Erythroblast (primary cell): ENCODE measurements at places on chromosomes 16 and 17.
A peak's percentile ranks its signal among the peaks of the same experiment; 100 is the strongest.

DNA sequence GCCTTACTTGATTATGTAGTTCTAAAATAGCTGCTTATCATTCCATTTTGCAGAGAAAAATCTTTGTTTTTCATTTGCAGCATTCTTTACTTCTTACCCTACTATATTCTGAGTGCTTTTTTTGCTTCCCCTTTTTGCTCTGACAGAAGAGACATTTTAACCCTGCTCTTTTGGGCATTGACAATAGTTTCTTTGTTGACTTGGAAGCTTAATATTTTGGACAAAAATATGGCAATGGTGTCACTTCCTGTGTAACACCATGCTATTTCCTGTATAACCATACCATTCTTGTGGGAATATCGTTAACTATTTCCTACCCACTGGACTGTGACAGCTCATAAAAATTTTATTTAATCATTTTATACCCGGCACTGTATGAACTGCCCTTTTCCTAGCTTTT is 747.1 kb downstream of the CDH8 start:
- no peak for DNase-seq

GRCh38 chr17:72004611-72005331 is 116.0 kb upstream of the SOX9 start:
- no peak for DNase-seq

GRCh38 chr16:7021653-7022275 is 310.9 kb upstream of the RBFOX1 start:
- DNase-seq: no peak

- no peak for DNase-seq
Observed at GRCh38 chr16:50329446-50330189, 39.2 kb downstream of the BRD7 start.

DNA sequence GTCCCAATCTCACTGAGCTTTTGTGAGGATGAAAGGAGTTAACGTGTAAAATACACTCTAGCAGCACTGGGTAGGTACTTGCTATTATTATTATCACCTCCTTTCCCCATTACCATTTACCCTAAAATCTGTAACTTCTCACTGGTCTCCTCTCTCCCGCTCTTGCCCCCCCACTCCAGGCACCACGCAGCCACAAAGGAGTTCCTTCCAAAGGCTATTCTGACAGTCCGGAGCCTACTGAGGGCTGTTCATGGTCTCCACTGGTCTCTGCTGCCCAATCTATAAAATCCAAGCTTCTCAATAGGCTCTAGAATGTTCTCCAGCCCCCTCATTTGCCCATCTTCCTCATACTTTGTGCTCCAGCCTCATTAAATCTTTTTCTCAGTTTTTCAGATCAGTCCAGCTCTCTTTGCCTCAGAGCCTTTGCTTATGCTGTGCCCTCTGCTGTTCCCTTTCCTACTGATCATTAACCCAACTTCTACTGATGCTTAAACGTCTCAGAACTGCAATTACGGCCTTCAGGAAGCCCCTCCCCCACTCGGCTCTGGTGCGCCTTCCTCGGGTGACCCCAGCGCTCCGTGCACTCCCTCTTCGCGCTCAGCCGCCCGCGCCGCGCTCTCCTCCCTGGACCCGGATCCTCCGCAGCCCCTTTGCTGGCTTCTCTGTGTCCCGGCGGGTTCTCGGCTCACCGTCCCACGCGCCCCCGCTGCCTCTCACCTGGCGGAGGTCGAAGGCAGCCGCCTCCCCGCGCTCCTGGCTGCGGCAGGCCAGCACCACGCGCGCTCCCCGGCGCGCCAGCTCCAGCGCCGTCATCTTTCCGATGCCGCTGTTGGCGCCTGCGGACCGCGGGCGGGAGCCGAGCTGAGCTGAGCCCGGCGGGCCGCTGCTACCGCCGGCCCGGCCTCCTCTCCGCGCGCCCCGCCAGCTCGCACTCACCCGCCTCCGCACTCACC is 737 bp downstream of the DHRS13 start:
- DNase-seq: peak; percentile 68

- DNase-seq: no peak
Observed at GRCh38 chr17:19482576-19482975, 51.1 kb upstream of the SLC47A1 start.

DNA sequence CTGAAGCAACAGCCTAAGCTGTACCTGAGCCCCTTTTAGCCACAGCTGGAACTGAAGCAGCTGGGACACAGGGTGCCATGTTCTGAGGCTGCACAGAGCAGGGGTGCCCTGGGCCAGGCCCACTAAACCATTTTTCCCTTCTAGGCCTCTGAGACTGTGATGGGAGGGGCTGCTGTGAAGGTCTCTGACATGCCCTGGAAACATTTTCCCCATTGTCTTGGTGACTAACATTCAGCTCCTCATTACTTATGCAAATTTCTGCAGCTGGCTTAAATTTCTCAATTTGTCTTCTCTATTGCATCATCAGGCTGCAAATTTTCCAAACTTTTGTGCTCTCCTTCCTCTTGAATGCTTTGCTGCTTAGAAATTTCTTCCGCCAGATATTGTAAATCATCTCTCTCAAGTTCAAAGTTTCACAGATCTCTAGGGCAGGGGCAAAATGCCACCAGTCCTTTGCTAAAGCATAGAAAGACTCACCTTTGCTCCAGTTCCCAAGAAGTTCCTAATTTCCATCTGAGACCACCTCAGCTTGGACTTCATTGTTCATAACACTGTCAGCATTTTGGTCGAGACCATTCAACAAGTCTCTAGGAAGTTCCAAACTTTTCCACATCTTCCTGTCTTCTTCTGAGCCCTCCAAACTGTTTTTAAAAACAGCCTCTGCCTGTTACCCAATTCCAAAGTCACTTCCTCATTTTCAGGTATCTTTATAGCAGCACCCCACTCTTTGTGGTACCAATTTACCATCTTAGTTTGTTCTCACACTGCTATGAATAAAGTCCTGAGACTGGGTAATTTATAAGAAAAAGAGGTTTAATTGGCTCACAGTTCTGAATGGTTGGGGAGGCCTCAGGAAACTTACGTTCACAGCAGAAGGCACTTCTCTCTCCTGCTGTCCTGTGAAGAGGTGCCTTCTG is 49.8 kb downstream of the TMEM100 start:
- DNase-seq: no peak

DNA sequence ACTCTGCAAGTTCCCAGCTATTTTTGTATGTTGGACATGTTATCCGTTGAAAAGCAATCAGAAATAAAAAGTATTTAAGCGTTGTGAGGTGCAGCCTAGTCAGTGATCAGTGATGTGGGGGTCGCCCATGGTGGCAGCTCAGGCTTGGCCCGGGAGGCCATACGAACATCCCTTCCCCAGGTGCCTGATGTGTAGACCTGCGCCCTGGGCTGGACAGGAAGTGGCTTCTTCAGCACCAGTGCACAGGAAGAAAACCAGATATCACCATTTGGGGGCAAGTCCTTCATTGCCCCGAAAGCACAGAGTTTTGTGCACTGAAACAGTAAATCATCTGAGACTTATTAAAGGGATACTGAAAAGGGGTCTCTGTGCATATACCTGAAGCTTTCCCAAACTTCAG is 98.9 kb downstream of the SOCS1 start:
- DNase-seq: no peak

DNA sequence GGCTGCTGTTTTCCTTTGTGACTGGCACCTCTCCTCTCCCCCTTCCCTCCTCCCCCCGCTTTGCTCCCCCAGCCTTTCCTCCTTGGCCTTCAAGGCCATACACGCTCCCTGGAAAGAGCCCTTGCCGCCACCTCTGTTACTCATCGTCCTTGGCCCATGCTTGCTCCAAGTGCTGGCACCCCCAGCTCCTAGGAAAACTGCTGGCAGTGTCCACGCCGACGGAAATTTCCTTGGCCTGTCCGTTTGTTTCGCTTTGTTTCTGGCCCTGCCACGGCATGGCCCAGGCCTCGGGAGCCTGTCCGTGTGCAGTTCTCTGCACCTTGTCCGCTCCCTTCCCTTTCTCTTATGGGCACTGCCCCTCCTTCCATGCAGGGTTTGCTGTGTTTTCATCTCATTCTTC is 18.0 kb downstream of the CA5A start:
- no peak for DNase-seq

GRCh38 chr16:77888871-77889270 is 100.5 kb downstream of the VAT1L start:
- no peak for DNase-seq

GRCh38 chr17:68103148-68103547 is 67.6 kb downstream of the KPNA2 start:
- no peak for DNase-seq

DNA sequence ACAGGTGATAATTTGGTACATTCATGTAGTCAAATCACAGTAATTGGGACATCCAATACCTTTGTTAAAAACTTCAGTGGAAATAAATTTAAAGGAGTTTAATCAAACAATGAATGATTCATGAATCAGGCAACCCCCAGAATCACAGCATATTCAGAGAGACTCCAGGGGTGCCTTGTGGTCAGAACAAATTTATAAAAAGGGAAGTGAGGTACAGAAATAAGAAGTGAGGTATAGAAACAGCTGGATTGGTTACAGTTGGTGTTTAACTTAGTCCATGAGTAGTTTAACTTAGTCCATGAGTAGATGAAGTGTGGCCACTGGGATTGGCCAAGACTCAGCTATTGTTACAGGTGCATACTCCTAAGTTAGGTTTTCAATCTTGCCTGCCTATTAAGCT is 25.1 kb downstream of the TMEM98 start:
- DNase-seq: no peak

DNA sequence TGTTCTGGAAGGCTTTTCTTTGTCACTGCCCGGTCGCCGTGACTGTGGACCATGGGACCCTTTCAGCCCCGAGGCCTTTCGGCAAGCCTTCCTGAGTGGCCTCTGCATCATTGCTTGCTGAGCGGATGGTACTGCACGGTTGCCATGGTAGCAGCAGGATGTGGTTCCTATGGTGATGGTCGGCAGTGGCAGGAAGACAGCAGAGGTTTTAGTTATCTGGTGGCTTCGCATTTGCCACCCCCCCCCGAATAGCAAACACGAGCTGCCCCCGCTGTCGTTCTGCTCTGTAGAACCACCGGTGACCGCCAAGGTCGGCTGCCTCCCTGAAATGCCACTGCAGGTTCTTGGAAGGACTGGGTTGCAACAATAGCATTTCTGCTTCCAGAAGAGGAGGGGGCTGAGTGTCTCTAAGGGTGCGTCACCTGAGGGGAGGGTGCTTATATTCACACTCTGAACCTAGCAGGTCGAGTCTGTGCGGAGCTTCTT is 76.6 kb downstream of the CMIP start:
- no peak for DNase-seq

- peak; percentile 64 for DNase-seq
Observed at GRCh38 chr17:80082403-80083135, 18.8 kb upstream of the GAA start.

- DNase-seq: peak; percentile 42
Observed at GRCh38 chr17:43907998-43908721, 824 bp upstream of the MPP2 start.

DNA sequence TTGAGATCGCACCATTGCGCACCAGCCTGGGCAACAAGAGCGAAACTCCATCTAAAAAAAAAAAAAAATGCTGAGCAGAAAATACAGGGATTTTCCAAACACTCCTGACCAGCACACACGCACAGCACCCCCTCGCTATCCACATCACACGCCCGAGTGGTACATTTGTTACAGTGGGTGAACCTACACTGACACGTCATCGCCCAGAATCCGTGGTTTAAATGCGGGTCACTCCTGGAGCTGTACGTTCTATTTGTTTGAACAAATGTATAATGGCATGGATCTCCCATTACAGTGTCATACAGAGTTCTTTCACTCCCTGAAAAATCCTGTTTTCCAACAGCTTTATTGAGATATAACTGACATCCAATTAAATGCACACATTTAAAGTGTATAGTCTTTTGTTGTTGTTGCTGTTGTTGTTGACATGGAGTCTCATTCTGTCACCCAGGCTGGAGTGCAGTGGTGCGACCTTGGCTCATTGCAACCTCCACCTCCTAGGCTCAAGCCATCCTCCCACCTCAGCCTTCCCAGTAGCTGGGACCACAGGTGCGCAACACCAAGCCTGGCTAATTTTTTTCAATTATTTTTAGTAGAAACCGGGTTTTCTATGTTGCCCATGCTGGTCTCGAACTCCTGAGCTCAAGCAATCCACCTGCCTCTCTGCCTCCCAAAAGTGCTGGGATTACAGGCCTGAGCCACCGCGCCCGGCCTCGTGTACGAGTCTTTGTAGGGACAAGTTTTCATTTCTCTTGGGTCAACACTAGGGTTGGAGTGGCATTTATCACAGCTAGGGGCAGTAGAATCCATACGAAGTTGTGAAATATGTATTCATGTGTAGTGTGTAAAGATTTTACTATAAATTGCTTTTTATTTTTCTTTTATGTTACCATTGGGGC is 4.4 kb upstream of the CARHSP1 start:
- peak; percentile 10 for DNase-seq

- no peak for DNase-seq
Observed at GRCh38 chr16:28285649-28286048, 6.7 kb upstream of the SBK1 start.

- DNase-seq: no peak
Observed at GRCh38 chr16:21626659-21627277, 25.6 kb downstream of the IGSF6 start.

- DNase-seq: no peak
Observed at GRCh38 chr17:76104896-76105231, 1.3 kb upstream of the EXOC7 start.

DNA sequence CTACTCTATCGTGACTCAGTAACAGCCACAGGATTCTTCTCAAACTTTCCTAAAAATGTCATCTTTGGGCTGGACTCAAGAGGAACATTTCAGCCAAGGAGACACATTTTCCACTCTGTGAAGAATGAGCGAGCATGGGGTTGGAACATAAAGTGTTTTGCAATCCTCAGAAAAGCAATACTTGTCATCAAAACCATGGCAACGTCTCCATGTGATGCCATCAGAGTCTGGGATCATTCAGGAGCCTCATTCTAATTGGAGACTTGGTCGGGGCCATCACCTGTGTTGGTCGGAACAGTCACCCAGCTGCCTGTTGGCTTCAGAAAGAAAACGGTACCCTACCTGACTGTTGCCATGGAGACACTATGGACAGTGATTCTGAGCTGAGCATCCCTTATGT is 25.5 kb downstream of the MYOCD start:
- no peak for DNase-seq

GRCh38 chr17:49760932-49761558 is 2.9 kb downstream of the FAM117A start:
- peak; percentile 87 for DNase-seq

DNA sequence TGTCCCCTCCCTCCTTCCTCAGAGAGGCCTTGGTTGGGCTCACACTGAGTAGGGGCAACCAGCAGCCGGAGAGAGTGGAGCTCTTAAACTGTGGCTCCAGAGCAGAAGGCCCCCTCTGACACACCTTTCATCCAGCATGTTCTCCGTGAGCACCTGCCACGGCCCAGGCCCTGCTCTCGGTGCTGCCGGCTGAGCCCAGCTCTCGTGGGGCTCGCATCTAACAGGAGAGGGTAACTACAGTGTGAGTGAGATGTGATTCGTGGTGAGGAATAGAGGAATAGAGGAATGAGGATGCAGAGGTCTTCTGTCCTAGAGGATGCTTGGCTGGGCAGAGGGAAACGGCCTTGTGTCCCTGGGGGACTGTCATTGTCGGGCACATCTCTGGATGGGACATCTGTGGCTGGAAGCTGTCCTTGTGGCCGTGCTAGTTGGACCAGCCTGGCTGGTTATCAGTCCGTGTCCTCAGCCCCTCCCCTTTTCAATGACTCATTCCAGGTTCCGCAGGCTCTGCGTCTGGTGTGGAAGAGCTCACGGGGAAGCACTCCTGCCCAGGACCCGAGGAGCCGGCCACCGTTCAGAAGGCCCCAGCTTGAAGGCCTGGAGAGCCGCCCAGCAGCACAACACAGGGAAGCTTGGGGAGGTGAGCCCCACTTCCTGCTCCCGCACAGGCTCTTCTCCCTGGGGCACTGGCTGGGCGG is 11.9 kb upstream of the DNASE1 start:
- peak; percentile 52 for DNase-seq

- no peak for DNase-seq
Observed at GRCh38 chr17:40326014-40326831, 17.2 kb downstream of the RARA start.

GRCh38 chr17:45286286-45286685 is 24.4 kb upstream of the SPATA32 start:
- no peak for DNase-seq
